NCI-H1694 treated with DMSO at 0.1 percent for 48 hours (cell line): ENCODE measurements at places on chromosomes 1 and 21.

- no peak for DNase-seq
These were observed 71.2 kb upstream of the RUNX3 start for GRCh38 chr1:25001125-25001915.

GRCh38 chr1:212291505-212292134, 6.4 kb downstream of the PPP2R5A start:
- peak; percentile 59 for DNase-seq

DNA sequence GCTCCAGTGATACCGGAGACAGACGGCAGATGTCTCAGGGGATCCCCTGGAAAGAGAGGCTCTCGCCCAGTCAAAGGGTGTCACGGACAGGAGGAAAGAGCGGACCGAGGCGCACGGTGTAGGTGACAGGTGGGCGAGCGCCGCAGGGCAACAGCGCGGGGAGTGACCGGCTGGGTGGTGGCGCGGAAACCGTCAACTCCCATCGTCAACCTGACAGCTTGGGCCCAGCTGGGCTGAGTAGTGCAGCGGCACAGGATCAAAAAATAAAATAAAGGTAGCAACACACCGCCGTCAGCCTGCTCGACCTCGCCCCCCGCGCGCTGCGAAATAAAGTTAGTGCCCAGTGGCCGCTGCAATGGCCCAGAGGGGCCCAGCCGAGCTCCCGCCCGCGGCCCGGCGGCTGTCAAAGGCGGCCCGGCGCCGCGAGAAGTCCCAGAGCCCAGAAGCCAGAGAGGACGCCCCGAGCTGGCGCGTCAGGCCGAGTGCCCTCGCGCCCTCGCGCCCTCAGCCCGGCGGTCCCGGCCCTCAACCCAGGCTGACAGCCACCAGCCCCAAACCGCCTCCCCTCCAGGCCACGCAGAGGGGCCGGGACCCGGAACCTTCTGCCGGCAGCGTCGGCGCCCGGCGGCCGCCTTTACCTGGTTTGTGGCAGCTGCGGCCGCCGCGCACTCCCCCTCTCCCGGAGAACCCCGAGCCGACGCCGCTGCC, at the start of gene LYST:
Gene LYST, minus strand, starts transcription at position 702 of the 708 bp plus-strand sequence. CDS start 36,489 bp downstream, outside the sequence.
- DNase-seq, result peak; percentile 45

DNA sequence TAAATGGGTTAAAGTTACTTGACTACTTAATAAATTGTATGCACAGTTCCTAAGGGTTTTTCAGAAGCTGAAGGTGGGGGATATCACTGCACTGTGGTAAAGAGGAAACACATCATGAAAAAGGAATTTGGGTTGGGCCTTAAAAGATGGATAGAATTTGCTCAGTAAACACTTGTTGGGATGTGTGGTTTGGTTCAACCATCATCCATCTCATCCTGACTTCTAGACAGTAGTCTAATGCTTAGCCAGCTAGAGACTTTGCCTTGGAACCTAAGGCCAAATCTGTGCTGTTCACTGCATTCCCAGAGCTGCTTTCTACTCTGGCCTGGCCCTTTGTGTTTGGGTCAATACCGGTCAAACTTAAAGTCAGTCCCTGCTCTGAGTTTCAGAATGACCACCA, 30.6 kb downstream of the LY9 start:
- no peak for DNase-seq

DNA sequence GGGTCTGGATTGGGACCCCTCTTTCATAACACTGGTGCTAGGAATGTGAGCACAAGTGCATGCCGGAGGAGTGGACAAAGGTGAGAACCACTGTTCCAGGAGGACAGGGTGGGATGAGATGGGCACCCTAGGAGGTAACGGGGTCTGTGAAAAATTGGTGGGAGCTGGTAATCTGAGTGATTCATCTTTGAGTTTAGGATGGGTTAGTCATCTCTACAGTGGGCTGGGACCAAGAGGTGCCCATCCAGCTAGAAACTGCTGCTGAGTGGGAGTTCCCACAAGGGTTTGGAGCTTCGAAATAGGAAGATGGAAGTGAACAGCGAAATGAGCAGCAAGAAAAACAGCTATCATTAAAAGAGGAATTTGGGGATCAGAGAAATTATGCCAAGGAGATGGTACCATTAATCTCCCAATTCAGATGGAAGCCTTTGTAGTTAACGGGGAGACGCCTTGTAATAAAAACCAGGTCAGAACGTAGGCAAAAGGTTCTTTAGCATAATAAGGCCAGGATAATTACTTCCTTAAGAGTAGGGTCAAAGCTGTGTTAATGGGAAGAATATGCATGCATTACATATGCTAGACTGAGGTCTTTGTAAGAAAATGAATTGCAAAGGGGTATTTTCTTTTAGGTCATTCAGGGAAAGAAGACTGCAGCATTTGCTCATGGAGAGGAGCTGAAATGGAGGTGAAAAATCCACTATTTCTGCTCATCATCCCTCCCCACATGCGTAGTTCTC, 55.5 kb downstream of the OLFML3 start:
- no peak for DNase-seq

DNA sequence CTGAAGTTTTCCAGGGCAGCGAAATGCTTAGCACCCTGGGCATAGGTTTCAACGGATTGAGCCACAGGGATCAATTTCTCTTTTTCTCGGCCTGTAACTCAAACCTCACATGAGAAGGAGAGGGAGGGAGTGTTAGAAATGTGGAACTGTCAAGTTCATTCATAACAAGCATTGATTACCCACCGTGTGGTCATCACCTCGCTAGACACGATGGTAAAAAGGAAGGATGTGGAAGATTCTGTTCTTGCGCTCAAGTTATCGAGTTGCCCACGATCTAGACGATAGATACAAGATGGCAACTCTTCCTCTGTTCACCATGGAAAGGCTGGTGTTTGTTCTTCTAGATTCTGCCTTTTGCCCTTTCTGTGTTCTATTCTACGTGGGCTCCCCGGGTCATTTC, 4.0 kb upstream of the RCAN3 start:
- DNase-seq, result no peak

DNA sequence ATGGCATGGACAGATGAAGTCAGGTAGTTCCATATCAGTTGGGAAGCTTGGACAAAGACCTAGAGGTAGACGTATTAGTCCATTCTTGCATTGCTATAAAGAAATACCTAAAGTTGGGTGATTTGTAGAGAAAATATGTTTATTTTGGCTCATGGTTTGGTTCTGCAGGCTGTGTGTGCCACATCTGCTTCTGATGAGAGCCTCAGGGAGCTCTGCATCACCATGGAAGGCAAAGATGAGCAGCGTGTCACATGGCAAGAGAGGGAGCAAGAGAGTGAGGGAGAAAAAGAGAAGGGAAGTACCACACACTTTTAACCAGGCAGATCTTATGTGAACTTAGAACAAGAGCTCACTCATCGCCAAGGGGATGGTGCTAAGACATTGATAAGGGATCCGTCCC, 9.0 kb downstream of the TSACC start:
- DNase-seq, result no peak

DNA sequence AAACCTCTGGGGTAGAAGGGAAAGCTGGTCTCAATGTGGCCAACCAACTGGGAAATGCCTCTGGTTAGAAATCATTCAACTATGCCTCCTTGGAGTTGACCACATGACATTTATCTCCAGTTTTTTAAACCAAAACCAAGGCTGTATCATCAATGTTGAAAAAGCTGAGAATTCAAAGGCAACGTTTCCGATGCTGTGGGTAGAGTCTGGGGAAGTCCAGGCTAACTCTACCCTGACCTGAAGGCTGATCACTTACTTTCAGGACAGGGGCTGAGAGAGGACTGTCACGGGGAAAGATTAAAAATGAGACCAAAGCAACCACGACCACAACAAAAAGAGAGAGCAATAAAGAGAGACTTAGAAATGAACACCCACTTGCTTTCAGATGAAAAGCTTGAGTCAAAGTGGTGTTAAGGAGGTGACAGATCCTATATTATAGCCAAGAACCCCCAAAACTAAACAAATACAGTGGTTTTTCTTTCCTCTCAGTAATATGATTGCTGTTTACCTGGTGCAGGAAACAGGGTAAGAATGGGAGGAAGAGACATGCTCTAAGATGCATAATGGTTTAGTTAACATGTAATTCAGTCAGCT, 90.8 kb upstream of the TNFSF4 start:
- no peak for DNase-seq

GRCh38 chr1:63623952-63624351, 30.7 kb downstream of the PGM1 start:
- no peak for DNase-seq

DNA sequence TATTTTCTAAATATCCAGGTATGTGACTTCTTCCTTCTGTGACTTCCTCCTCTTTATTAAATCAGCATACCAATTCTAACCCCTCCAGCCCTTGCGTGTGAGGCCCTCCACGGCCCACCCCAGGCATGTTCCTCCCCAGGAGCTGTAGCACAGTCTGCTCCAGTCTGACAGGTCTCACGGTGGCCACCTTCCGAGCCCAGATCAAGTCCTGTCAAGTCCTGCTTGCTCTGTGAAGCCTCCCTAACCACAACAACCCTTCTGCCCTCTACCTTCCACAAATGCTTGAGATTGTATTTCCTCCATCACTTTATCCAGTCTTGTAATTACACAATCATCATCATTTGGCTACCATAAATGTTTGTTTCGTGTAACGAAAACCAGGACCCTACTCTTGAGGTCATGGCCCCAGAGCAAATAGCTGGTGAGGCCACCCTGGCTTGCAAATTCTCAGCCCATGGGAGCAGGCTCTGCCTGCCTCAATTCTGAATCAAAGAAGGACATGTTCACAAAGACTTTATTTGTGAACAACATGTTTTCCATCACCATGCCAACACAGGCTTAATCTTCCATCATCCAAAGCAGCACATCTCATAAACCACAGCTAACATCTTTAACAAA, 33.0 kb upstream of the S100A7 start:
- no peak for DNase-seq

DNA sequence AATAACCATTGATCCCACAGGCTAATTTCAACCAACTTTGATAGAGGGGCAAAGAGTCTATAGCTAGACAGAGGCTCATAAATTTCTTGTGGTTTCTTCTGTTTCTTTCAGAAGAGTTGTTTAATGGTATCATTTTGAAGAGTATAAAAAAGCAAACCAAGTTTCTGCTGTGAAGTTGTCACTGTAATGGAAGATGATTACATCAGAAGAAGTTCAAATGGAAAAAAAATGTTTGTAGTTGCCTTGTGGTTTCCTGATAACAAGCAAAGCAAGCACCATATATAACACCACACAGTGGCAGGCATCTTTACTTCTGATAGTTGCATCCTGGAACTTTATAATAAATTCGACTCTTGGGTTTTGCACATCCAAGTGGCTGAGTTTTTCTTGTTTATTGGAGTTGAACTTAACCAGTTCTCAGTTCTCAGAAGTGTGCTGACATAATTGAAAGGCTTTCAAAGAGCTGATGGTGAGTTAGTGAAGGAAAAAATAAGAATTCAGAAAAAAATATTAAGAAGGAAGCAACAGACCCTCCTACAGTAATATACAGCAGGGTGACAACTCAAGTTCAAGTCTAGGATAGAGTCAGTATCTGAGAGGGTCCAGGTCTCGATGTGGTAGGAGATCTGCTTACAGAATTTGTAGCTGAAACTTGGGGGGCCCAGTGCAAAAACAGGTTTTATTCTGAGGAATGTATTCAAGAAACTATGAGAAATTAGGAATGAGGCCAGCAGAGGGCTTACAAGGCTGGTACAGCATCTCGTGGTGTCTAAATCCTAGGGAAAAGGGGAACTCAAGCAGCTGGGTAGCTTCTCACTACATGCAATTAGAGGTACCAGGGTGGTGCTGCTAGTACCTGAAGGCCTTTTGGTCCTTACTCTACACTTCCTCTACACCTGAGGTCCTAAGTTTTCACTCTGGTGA, 123.5 kb downstream of the CRB1 start:
- no peak for DNase-seq

GRCh38 chr1:163076044-163076443, 6.9 kb downstream of the RGS4 start:
- no peak for DNase-seq

DNA sequence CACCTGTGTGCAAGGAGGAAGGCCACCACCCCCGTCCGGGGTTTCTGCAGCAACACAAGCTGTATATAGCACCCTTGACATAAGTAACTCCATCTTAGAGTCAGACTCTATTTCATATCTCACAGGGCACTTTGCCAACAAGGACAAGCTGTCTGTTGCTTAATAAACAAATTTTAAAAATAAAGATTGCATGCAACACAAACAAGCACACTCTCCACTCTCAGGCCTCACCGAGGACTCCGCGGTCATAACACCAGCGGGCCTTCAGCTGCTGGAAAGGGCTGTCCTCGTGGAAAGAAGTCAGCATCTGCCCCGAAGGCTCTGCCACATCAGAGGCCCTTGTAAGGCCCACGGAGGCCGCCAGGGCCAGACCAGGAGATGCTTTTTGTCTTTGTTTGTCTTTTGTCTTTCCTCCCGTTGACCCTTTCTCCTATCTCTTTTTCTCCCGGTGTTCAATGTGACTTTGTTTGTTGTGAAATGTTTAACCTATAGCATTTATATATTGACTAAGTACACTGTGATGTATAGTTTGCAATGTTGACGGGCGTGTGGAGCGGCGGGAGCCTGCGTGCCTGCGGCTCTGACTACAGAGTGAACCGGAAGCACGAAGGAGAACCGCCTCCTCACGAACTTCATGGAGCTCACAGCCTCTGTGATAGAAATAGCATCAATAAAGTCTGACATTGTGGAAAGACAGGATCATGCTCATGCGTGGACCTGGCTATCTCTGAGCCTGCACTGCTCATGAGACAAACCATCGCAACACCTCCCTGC, 24.1 kb downstream of the MEGF6 start:
- no peak for DNase-seq

DNA sequence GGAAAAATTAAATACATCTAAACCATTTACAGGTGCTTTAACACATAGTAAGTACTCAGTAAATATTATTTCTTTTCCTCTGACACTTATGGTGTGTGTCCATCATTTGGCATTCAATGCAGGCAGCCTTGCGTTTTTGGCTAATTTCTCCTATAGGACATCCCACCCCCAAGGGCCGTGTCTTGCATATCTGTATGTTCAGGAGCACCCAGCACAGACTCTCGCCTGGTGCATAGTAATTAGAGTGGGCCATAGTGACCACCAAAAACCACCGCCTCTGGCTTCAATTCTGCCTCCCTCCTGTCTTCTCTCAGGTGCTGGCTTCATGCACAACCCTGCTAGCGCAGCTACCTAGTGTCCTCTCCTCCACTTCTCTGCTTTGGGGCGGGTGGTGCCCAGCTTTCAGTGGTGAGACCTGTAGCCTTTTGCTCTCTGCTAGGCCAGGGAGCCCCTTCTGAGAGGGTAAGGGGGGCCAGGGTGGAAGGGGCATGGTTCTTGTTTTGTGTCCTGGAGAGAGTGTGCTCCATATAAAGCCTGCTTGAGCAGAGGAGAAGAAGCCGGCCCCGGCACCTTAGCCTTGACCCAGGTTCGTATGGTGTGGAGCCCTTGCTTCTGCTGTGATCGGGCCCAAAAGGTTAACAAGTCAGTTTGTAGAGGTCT, 33.4 kb downstream of the BATF3 start:
- no peak for DNase-seq
